ENCODE measurements at places on chromosomes 6 and 20.

- DNase-seq: no peak
Observed at GRCh38 chr6:97919631-97920030, 636.6 kb upstream of the MMS22L start.

GRCh38 chr6:157867155-157867559 lies 44.1 kb downstream of the SNX9 start:
- no peak for DNase-seq

GRCh38 chr6:31203345-31203979 lies 33.0 kb upstream of the POU5F1 start:
- DNase-seq: peak; percentile 85

GRCh38 chr6:158539881-158540280 lies 20.0 kb upstream of the TMEM181 start:
- DNase-seq: no peak

- DNase-seq: no peak
Observed at GRCh38 chr6:28711788-28712341, 186.2 kb downstream of the GPX5 start.

DNA sequence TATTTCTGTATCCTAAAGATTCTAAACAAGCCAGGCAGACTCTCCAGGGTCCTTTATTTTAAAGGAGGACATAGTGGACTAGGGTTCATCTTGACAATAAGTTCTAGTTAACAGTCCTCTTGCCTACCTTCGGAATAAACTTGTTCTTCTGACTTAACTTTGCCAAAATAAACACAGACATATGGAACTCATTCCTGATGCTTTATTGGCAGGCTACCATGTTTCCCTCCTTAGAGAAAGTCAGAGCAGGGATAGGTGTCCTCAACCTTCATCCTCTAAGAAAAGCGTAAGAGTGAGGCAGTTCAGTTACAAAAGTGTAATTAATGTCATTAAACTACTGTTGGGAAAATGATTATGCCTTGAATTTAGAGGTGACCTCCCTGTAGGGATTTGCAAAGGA lies 46.9 kb upstream of the NRSN1 start:
- no peak for DNase-seq

GRCh38 chr6:113646701-113647100 lies 210.4 kb upstream of the MARCKS start:
- DNase-seq: no peak

DNA sequence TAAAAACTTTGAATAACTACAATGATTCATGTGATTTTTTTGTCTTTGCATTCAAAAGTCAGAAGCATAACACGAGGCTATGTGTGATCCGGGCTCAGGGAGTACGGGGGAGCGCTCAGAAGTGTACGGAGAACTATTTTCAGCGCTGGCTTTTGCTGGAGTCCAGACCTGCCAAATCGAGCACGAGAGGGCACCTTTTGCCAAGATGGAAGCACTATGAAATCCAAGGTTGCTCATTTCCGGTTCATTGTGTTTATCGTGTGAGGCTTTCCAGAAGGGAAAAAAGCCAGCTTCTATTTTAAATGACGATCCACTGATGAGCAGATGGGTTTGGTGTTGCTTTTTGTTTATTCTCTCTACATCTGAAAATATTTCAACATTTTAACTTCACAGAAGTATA lies 11.3 kb downstream of the RAMACL start:
- no peak for DNase-seq

DNA sequence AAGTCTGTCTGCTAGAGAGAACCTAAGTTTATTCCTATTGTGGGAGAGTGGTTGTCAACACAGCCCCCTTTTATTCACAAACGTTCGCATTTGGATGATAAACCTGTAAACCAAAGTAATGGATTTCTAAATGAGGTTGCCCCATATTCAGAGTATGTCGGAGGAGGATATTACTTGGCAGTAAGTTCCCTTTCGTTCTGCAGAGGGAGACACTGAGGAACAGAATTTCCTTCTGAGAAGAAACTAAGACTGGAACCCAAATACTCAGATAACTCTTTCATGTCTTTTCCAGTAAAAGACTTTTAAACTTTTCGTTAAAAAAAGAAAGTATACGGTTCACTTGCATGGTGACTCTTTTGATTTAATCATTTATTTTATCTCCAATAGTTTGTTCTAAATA lies 754.6 kb upstream of the MMS22L start:
- DNase-seq: no peak

GRCh38 chr6:80331522-80331921 lies 225.1 kb downstream of the BCKDHB start:
- no peak for DNase-seq

- DNase-seq: no peak
Observed at GRCh38 chr20:41074441-41074840, 45.8 kb downstream of the TOP1 start.

- DNase-seq: no peak
Observed at GRCh38 chr6:121794630-121795029, 359.2 kb downstream of the GJA1 start.

GRCh38 chr20:57680131-57680716 lies 29.6 kb downstream of the PMEPA1 start:
- peak; percentile 93 for DNase-seq

DNA sequence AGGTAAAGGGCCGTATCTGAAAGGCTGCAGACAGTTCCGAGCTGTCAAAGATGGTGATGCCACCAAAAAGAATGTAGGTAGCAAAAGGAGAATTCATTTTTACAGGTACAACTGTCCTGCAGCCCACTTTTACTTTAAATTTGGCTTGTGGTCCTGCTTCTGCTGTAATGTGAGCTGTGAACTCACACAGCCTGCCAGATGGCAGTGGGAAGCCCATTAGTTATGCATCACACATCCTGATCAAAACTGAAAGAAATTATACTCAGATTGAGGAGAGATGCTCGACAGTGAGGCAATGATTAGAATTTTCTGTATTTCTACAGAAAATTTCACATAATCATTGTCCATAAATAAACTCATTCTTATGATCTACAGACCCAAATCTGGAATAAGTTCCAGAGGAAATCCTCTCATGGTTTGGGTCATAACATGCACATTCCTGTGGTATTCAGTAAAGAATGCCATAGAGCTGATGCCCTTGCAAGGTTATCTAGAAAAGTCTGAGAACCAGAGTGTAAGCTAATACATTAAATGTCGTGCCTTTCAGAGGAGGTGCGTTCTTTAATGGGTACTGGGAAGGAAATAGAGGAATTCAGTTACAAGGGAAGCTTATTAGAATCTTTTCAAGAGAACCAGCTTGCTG lies 23.9 kb upstream of the E2F3 start:
- peak; percentile 71 for DNase-seq

DNA sequence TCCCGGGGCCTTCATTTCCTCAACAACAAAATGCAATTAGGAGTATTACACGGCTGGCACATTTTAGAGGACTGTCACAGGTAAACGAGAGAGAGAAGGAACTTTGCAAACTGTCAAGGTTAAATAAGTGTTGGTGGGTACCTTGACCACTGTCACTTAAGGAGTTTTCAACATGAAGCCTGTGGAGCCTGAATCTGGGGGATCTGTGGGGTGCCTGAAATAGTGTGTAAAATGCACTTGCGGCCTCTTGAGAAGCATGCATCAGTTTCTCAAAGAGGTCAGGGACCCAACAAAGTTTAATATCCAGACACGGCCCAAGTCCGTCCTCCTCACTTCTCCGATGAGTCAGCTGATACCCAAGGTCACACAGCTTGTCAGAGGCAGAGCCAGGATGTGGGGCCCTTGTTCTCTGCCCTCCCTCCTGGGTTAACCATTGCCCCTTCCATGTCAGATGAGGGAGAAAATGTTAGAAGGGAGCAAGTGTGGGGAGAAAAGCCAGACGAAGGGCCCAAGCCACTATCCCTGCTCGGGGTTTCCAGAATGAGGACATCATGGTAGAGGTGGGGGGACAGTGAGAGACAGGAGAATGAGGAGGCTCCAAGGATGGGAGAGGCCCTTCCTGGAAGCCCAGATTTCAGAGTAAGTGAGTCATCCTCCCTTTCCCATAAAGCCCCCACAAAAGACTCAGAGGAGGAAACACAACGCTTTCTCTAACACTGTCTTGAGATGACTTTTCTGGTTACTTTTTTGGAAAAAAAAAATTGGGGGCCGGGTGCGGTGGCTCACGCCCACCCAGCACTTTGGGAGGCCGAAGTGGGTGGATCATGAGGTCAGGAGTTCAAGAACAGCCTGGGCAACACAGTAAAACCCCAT lies 42.2 kb downstream of the C6orf132 start:
- DNase-seq: no peak

- DNase-seq: no peak
Observed at GRCh38 chr6:18070486-18070885, 52.0 kb downstream of the NHLRC1 start.

Data from MM.1S (cell line).